ENCODE measurements at places on chromosomes 13 and 19.

DNA sequence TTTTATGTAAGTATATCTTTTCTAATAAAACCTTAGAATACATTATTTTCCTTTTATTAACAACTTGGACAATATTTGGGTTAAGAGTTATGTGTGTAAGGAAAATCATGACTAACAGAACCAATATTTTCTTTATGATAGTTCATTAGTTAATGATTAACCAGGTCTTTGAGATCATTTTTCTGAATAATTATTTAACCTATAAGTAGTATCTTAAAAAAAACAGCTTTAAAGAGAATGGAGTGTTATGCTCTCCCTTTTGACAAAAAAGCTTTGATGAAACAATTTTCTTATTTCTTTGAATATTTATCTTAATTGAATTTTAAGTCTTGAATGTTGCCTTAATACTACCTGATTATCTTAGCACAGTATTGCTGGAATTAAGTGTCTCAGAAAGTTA lies 3.8 kb downstream of the SLAIN1 start:
- no peak for DNase-seq

DNA sequence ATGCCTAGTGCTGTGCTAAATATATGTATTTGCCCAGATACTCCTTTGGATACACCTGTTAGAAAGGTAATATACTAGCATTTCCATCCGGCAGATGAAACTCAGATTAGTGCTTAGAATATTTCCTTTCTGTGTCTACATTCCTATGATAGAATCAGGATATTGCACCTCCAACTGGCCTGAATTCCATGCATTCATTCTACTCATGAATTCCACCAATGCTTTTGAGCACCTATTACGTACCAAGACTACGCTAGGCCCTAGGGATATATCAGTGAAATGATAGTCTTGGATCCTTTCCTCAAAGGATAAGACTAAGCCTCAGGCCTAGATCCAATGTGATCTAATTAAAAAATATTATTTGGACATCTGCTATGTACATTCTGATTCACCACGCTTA lies 223.8 kb upstream of the SERP2 start:
- peak; percentile 96 for DNase-seq

GRCh38 chr19:3304871-3305423 lies 61.4 kb upstream of the NFIC start:
- peak; percentile 60 for DNase-seq

GRCh38 chr13:91074091-91074490 lies 273.4 kb upstream of the MIR17HG start:
- DNase-seq = no peak

DNA sequence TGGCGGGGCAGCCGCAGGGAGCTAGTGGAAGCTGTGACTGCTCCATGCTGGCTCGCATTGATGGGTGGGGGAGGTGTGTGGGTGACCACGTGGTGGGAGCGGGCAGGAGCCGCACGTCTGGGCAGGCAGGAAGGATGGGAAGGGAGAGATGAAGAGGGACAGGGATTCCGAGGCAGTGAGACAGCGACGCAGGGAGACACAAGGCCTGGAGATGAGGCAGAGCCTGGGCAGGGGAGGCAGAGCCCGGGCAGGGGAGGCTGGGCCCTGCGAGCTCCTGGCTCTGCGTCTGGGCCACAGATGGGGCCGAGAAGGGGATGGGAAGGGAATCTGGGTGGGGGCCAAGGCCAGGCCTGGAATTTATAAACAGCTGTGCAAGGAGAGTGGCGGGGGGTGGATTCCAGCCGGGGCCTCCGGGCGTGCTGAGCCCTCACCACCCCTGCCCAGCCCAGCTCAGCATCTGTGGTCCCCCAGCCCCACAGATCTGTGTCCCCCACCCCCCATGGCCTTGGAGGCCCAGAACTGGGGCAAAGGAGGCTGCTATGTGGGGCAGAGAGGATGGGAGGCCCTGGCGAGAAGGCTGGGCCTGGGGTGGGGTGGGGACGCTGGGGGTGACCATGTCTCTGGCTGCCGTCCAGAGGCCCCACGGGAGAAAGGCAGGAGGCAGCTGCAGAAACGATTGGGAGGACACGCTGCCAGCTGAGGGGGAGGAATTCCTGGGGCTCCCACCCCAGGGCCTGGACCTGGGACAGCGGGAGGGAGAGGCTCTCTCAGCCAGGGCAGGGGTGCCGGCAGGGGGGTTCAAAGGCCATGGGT lies 6.0 kb downstream of the EHD2 start:
- DNase-seq = no peak

DNA sequence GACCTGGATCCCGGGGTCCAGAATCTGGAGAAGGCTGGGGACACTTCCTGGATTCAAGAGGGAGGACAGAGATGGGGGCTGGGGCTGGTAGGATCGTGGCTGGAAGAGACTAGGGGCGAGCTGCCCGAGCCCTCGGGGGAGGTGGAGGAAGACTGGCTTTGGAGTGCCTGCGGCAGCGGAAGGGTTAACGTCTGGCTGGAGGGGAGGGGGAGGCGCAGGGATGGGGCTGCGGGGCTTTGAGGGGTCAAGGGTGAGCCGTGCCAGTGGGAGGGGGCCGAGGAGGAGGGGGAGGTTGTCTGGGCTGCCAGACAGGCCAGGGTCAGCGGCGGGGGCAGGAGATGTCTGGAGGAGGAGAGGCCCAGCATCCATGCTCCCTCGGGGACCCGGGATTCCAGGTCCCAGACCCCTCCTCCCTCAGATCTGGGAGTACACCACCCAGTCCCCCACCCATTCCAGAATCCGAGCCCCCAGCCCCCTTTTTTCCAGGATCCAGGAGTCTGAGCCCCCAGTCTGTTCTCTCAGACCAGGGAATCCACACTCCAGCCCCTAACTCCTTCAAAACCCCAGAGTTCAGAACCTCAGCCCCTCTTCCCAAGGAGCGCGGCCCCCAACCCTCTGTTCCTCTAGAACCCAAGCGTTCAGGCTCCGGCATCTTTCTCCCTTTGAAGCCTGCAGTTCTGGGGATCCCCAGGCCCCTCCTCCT lies 3.2 kb upstream of the SPACA6 start:
- DNase-seq = peak; percentile 45

DNA sequence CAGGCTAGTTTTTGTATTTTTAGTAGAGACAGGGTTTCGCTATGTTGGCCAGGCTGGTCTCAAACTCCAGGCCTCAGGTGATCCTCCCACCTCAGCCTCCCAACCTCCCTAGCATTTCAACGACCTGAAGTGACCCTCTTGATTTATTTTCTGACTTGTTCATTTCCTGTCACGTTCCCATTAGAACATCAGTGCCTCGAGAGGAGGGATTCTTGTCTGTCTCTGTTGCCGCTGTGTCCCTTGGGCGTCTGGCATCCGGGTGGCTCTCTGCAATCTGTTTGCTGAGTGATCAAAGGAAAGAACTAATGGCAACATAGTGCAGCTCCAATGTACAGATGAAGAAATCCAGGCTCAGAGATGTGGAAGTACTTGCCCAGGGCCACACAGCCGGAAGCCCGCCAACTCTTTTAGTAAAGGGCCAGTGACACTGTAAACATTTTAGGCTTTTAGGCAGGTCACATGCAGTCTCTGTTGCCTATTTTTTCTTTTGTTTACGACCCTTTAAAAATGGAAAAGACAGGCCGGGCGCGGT lies 47.5 kb downstream of the NFIC start:
- no peak for DNase-seq

- DNase-seq = no peak
Observed at GRCh38 chr13:64871742-64872141, 2358.4 kb downstream of the PCDH9 start.

DNA sequence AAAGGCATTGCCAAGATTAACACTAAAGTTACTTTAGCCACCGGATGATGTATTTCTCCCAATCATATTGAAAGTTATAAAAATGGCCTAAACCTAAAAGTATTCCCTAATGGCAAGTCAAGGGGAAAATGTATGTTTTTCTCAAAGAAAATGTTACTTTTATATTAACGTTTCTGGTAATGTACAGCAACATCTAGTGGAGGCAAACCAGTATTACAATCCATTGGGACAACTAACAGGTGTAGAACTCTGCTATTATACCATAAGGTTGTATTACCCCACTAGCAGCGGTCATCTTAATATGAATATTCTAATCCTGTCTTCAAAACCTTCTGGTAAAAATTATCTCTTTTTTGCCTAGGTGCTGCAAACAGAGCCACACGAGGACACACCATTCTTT lies 69.2 kb downstream of the ZNF100 start:
- DNase-seq = peak; percentile 15

DNA sequence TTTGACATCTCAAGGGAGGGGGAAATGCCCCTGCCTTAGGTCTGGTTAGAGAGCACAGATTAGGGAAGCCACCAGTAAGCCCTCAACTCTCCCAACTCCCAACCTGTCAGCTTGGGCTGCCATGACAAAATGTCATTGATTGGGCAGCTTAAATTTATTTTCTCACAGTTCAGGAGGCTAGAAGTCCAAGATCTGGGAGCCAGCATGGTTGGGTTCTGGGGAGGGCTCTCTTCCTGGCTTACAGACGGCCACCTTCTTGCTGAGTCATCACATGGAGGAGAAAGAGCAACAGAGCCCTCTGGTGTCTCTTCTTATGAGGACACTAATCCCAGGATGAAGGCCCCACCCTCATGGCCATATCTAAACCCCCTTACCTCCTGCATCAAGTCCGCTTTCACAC lies 24.2 kb downstream of the C19orf12 start:
- peak; percentile 25 for DNase-seq

DNA sequence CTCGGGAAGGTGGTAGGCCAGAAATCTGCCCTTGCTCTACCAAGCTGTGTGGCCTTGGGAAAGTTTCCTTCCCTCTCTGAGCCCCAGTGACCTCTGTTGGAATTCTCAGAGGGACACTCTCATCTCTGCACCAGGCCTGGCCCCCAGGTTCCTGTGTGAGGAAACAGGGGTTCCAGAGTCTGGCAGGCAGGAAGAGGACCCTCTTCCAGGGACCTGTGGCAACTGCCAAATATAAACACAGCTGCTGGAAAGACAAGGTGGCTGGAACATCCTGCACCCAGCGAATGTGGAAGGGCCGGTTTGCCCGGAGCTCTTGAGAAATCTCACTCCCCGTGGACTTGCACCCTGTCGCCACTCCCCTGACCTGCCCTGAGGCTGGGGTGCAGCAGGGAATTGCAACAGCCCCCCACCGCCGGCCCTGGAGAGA lies 52.8 kb downstream of the GADD45B start:
- DNase-seq = peak; percentile 99

GRCh38 chr19:50478901-50479715 lies 2.5 kb upstream of the GARIN5A start:
- peak; percentile 47 for DNase-seq

DNA sequence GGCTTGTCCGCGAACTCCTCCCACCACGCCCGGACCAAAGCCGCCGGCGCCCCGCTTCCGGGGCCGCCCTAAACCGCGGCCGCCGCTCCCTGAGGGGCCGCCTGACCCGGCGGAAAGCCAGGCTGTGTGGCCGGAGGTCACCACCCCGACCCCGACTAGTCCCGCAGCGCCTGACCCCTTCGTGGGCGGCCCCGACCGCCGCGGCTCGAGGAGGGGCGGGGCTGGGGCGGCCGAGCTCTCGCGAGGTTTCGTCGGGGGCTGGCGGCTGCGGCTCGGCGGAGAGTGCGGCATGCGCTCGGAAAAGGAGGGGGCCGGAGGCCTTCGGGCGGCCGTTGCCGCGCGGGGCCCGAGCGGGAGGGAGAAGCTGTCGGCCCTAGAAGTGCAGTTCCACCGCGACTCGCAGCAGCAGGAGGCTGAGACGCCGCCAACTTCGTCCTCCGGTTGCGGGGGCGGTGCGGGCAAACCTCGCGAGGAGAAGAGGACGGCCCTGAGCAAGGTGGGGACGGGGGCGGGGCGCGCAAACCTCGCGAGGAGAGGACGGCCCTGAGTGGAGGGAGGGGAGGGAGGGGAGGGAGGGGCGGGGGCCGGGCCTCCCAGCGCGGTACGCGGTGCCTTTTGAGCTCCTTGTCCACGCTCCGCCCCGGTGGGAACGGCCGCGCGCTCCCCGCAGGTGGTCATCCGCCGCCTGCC lies at the start of gene UPF3A:
UPF3A (plus strand) TSS at position 251 of the 690 bp plus-strand sequence; CDS start at position 290, 39 bp downstream.
- DNase-seq = peak; percentile 80

GRCh38 chr19:39832341-39833083 lies 1.4 kb downstream of the DYRK1B start:
- DNase-seq = no peak

DNA sequence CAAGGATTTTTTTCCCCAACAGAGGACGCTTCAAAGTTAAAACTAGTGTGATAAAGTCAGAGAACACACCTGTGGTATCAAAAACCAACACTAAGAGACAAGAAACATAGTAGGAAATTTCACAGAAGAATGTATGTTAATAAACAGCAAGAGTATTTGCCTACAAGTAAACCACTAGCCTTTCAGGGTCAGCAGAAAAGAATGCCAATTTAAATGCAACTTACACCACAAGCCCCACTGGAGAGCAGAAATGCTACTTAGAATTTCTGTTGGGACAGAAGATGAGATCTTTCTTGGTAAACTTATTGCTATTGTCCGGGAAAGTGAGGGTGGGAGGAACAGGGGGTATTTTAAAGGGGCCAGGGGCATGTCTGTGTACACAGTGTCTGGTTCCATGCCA lies 68.6 kb downstream of the STK24 start:
- DNase-seq = no peak

GRCh38 chr13:33348366-33348765 lies 62.8 kb upstream of the STARD13 start:
- DNase-seq = no peak

DNA sequence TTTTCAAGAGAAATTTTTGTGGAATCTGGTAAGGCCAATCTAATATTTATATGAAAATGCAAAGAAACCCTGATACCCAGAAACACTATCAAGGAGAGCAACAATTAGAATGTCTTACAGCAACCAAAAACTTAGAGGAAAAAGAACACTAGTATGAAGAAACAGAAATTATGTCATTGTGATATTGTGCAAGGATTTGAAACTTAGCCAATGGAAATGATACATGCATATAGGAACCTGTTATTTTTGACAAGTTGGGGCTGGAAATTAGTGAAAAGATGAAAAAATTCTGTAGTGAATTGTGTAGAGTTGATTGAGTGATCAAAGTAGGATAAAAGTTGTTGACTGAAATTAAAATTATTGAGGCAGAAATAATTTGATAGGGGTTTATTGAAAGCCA lies 792.6 kb upstream of the SLITRK6 start:
- no peak for DNase-seq

GRCh38 chr13:84077271-84077670 lies 195.0 kb upstream of the SLITRK1 start:
- DNase-seq = no peak

DNA sequence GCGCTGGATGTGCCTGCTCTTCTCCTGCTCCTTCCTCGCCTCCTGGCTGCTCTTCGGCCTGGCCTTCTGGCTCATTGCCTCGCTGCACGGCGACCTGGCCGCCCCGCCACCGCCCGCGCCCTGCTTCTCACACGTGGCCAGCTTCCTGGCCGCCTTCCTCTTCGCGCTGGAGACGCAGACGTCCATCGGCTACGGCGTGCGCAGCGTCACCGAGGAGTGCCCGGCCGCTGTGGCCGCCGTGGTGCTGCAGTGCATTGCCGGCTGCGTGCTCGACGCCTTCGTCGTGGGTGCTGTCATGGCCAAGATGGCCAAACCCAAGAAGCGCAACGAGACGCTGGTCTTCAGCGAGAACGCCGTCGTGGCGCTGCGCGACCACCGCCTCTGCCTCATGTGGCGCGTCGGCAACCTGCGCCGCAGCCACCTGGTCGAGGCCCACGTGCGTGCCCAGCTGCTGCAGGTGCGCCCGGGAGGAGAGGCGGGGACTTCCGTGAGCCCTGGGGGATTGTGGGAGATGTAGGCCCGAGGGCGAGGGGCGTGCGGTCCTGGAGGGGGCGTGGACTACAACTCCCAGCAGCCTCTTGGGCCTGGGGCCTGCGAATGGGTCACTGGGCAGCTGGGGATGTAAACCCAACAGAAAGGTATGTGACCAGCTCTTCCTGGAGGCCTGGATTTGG lies 6.7 kb downstream of the KCNJ14 start:
- DNase-seq = no peak

All from trophoblast cell (in vitro differentiated cells and primary cell).